Stimulated activated CD4-positive, alpha-beta T cell treated with anti-CD3 and anti-CD28 coated beads, TNF-alpha, amount 100 ng/mL, for 48 hours (primary cell): ENCODE measurements at places on chromosomes 6 and 20.

- DNase-seq: no peak
These were observed 10.2 kb upstream of the PRND start for GRCh38 chr20:4711511-4711910.

DNA sequence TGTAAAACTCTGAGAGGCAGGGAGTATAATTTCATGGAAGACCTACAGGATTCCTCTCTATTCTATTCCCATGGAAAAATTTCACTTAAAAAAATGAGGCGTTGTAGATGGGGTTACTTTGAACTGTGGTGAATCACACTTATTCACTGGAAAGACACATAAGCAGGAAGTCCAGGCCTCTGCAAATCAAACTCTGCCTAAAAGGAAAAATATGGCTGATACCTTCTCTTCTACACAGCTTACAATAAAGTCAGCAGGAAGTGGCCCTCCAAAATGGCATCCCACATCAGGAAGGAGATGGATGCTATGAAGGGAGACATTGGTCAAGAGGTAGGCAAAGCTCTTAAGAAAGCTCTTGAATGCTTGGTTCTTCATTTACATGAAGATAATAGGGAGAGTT lies 115.9 kb downstream of the FYN start:
- no peak for DNase-seq

GRCh38 chr6:93419304-93420162 lies at the start of gene EPHA7:
TSS of gene EPHA7 (minus strand) at chr6:93419559. CDS start at chr6:93419341, 218 bp downstream.
- no peak for DNase-seq

GRCh38 chr20:33281550-33282146 lies 1.4 kb upstream of the BPIFB1 start:
- DNase-seq: no peak

- DNase-seq: no peak
These were observed 183.8 kb downstream of the PLCB1 start for GRCh38 chr20:8315639-8316573.

DNA sequence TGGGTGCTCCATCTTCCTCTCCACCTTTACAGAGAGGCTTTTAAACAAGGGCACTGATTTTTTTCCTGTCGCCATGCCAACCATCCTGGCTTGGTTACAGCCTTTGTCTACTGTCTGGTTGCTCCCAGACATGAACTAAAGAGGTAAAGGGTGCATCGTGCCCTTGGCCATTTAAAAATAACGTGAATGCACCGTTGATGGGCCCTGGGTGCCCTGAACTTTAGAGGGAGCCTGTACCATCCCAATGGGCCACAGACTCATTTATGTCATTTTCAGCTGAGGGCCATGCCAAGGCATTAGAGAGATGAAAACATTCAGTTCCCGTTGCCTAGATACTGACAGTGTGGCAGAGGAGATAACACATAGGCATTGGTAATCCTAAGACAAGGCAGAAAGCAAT lies 23.3 kb downstream of the TMC2 start:
- no peak for DNase-seq

DNA sequence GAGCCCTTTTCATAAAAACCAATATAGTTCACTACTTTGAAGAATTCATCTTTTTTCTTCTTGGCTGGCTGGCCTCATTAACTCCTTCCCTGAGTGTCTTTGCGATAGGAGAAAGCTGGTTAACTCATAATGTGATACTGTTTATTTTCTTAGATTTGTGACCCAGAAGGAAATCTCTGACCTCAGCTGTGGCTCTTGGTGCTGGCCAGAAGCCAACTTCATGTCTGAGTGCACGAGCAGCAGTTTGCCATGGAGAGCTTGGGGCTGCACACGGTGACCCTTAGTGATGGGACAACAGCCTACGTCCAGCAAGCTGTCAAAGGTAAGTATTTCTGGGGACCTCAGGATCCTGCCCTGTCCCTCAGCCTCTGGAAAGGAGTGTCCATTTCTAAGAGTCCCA lies 16.7 kb upstream of the DEF6 start:
- DNase-seq: no peak

DNA sequence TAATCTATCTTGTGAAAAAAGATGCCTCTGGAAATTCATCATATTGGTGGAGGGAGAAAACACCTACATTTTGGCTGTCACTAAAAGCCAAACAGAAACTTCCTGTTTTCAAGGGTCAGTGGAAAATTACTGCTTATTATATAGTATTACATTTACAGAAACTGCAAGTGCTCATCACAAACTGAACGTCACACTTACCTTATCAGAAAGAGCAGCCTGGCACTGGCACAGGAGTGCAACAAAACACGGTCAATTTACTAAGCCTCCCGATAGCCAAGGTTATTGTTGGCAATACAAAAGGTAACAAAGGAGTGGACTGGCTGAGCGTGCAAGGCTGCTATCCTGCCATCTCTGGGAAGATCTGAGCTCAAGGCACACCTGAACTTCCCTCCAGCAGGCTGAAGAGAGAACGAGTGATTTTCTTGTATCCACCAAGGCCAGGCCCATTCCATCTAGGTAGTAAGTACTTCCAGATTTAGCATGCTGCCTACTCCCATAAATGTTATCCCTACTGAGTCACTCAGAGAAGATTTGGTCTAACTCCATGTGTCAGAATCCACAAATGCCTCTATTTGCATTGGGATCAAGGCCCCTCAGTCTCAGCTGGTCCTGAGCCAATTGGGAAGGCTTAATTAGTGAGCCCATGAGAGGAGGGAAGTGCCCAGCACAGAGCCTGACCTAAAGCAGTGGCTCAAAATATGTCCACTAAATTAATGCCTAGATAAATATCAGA lies 399.8 kb downstream of the BTBD9 start:
- DNase-seq: no peak

DNA sequence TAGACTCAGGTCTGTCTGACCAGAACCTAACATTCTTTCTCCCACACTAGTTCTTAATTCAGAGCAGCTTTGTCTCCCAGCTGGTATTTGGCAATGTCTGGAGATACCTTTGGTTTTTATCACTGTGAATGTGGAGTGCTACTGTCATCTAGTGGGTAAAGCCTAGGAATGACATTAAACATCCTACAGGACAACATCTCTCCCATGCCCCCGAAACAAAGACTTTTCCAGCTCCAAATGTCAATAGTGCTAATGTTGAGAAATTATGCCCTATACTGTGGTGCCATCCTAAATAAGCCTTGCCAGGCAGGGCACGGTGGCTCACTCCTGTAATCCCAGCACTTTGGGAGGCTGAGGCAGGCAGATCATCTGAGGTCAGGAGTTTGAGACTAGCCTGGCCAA lies 4.2 kb upstream of the TTPAL start:
- DNase-seq: no peak

DNA sequence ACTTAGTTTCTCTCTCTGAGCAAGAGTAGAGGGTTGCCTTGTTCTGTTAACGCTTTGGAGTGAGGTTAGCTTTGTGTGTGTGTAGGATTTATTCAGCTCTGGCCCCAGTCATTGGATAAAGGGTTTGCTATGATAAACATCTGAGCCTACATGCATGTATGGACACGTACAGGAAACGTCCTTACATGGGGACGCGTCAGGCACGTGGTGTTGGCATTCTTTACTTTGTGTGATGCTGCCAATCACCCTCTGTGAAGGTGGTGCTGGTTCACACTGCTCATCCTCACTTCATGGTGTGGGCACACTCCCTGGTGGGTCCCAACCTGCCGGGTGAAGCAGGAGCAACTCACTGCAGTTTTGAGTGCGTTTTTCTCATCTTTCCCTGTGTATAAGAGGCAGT lies 53.4 kb upstream of the CD93 start:
- DNase-seq: no peak

DNA sequence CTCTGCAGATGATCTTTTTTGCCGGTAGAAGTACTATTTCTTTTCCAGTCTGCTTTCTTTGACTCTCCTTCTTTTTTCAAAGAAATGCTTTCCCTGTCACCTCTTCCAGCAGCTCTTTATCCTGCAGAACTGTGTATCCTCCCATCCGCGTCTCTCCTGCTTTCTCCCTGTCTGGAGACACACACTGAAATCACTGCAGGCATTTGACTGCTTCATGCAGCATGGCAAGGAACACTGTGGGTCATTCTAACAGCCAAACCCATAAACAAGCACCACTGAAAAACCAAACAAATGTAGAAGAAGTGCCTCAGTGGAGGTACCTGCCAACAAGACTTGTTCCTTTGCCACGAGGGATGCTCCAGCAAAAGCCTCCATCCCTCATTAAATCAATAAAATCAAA lies 403.7 kb upstream of the CITED2 start:
- DNase-seq: no peak

GRCh38 chr6:105994118-105994590 lies 92.0 kb upstream of the PRDM1 start:
- DNase-seq: no peak
